Cortex of kidney (tissue), 1 donor: ENCODE measurements at places on chromosomes 2 and 18.

DNA sequence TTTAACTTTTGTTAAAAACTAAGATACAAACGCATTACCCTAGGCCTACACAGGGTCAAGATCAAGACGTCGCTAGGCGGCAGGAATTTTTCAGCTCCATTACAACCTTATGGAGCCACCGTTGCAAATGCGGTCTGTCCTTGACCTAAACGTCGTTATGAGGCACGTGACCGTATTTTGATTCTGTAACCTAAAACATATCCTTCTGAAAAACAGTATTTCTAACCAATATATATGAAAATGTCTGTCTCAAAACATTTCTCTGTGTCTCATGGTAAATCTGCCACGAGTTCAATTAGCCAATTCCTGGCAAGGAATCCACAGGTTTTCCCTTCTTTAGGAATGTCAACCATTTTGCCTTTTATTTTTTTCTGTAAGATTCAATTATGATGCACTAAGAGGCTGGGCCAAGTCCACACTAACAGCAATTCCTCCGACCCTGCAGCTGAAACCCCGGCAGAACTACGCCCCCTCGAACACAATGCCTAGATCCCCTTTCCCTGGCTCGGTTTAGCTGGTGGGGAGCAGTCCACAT lies 1.7 kb downstream of the RTN4 start:
- DNase-seq = no peak

GRCh38 chr2:238942080-238942725 lies 94.3 kb downstream of the TWIST2 start:
- no peak for DNase-seq

GRCh38 chr2:128736046-128736688 lies 417.5 kb upstream of the HS6ST1 start:
- no peak for DNase-seq

DNA sequence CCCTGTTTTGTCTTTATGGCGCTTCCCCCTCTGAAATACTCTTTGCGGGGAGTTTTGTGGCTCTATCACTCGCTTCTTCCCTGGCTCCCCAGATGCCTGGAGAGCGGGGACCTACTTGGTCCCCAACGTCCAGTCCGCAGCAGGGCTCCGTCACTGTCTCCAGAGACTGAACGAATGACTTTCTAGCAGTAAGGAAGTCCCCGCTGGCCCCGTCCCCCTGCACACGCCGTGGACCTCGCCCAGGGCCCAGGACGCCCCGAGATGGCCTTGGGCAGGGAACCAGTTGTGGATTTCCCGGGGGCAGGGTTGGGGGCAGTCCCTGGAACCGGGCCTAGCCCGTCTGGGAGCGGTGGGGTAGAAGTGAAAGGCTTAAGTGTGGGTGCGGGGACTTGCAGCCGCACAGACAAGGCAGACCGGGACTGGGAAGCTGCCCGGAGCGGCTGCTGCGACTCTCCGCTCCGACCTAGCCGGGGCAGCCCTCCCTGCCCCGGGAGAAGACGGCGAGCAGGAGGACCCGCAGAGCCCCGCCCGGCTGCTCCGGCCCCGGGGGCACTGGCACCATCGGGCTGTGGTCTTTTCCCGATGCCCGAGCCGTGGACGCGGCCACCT lies 821 bp upstream of the EPHA4 start:
- no peak for DNase-seq

GRCh38 chr2:28608500-28609424 lies 112.9 kb downstream of the PLB1 start:
- no peak for DNase-seq

DNA sequence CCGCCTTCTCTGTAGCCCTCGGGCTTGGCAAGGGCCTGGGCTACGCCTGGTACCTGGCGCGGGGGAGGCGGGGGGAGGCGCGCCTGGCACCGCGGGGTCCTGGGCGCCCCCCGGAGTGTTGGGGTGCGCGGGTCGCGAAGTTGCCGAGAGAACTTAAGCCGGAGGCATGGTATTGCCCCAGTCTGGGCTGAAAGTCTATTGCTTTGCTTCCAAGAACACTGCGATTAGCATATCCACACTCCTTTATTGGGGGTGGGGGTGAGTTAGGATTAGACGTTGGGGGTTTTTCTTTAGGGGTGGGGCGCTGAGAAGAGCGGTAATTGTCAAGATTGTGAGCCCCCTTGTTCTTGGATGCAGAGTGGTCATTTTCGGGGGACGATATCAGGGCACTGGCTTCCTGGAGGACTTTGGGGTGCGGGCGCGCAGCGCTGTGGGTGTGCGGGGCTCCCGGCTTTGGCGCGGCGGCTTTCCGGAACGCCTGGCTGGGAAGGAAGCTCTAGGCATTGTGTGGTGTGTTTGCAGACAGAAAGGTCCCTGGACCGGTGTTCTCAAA lies 798 bp downstream of the TANC1 start:
- no peak for DNase-seq

GRCh38 chr2:203463266-203463678 lies 71.8 kb downstream of the RAPH1 start:
- no peak for DNase-seq

GRCh38 chr2:97764559-97765263 lies 51.3 kb downstream of the ZAP70 start:
- no peak for DNase-seq

DNA sequence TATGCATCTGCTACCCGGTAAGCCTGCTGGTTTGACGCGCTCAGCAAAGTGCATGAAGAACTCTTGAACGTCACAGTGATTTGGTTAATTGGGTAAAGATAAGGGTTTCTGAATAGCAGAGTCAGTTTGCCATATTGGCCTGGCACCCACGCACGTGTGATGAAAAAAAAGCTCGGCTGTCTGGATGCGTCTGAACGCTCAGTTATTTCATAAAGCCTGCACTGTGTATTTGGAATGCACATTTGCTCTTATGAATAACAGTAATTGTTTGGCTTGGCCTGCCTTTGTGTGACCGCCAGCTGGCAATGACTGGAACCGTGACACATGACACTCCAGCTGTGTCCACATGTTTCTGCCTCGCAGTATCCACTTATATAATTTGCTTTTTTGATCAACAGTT lies 129.2 kb upstream of the MEIS1 start:
- no peak for DNase-seq

- DNase-seq = no peak
These were observed 132.7 kb downstream of the ALPK2 start for GRCh38 chr18:58496231-58496630.

GRCh38 chr2:236089271-236090026 lies 78.7 kb downstream of the GBX2 start:
- DNase-seq = no peak

GRCh38 chr2:113901943-113902342 lies 12.1 kb downstream of the ACTR3 start:
- no peak for DNase-seq

GRCh38 chr2:637406-637776 lies 39.8 kb downstream of the TMEM18 start:
- no peak for DNase-seq

DNA sequence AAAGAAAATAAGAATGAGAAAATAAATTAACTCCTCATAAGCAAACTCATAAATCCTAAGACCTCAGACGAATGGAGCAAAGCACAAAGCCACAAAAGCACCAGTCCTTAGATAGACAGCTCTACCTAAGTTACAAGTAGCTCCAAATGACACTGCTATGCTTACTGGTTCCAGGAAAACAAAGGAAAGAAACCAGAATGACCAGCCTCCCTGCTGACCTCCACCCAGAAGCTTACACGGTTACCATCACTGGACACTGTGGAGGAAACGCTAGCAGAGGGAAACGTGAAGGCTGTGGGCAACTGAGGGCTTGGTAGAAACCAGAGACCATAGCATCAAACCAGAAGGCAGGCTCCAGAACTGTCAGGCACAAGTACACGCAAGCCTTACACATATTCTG lies 67.8 kb downstream of the STK39 start:
- no peak for DNase-seq

DNA sequence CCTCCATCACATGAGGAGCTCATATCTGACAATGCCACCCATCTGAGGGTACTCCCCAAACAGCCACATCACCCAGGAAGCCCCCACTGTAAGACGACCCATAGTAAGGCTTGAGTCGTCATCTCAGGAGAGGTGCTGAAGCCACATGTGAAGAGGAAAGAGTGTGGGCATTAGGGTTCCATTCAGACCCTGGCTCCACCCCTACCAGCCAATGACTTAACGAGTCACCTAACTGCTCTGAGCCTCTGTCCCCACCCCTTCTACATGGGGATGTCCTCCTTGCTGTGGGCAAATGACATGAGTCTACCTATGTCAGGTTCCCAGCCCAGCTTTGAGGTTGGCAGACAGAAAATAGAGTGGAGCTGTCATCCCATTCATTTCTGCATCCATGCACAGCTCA lies 46.3 kb downstream of the C1QL2 start:
- DNase-seq = no peak

DNA sequence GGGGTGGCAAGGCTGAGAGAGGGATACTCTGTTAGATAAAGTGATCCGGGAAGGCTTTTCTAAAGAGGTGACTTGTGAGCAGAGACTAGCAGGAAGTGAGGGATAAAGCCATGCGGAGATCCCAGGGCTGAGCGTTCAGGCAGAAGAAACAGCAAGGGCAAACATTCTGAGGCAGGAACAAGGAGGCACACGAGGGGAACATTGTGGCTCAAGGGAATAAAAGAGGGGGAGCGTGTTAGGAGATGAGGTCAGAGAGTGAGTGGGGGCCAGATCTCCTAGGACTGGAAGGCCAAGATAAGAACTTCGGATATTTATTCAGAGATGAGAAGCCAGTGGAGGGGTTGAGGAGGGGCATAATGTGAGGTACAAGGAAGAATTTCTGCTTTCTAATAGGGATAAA lies 67.1 kb downstream of the ACTR2 start:
- no peak for DNase-seq

DNA sequence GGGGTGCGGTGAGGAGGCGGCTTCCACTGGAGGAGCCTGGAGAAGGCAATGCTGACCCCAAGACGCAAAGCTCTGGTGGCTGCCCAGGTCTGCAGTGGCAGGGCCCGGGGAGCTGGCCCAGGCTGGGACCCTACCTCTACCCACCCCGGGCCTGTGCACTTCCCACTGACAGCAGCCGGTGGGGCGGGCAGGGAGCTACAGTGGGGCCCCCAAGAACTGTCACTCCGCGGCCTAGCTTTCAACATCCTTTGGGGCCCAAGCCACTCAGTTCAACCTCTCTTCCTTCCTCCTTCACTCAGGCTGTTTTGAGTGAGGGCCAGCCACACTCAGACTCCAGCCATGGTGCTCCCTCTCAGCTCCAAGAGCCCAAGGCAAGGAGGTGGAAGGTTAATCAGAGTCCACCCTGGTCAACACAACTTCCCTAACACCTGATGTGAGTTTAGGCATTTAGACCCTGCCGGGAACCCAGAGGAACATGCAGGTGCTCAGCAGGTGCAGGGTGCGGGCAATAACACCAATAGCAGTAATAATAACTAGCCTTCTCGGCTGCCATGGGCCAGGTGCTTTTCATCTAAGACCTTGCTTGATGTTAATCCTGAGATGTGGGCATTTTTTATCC lies 93.6 kb downstream of the ZFP36L2 start:
- DNase-seq = no peak

DNA sequence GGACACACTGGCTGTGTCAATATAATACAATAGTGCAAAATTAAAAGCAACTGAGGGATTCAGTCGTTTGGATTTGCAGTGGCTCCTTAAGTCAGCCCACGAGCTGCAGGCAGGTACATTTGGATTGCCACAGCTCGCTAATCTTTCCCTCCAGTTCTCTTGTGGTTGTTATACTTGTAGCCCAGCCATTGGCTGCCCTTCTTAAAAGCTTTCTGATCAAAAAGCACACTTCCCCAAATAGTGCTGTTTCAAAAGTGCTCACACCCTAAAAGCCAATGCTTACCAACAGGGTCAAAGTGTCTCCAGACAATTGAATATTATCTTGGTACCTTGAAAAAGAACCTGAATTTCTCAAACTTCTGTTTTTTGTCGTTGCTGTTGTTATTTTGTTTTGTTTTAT lies 404.7 kb upstream of the FAM98A start:
- no peak for DNase-seq

- no peak for DNase-seq
These were observed 4.8 kb upstream of the STAT4 start for GRCh38 chr2:191155608-191156071.

- DNase-seq = no peak
These were observed 71.1 kb upstream of the MAPRE2 start for GRCh38 chr18:34970106-34970505.

- DNase-seq = no peak
These were observed 85.6 kb downstream of the IKZF2 start for GRCh38 chr2:213065583-213066442.

DNA sequence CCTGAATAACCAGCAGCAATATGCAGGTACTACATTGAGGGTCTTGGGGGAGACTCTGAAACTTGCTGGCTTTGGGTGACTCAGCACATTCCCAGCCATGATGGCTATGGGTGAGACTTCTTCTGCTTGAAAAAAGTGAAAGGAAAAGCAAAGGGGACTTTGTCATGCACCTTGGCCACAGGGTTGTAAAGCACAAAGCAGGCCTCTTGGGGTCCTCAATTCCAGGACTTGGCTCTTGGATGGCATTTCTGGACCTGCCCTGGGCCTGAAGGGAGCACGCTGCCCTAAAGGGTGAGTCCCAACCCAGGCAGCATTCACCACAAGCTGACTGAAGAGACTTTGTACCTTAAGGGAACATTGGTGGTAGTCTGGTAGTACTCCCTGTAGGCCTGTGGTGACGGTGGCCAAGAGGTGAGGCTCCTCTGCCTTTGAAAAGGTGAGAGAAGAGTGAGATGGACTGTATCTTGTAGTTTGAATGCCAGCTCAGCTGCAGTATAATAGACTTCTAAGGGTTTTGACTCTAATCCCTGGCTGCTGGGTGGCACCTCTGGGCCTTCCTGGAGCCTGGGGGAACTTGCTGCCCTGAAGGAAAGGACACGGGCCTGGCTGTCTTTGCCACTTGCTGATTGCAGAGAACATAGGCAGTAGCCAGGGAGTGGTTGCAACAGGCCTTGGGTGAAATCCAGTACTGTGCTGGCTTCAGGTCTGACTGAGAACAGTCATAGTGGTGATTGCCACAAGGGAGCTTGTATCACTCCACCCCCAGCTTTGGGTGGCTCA lies 36.5 kb upstream of the CYTIP start:
- no peak for DNase-seq
